ENCODE measurements at places on chromosomes 7 and 10. TPM values are rescaled to one million over a fixed set of nuclear protein-coding genes. Genes with fewer than 3 reads are reported as not detected.

Gene SPDYE2B
- total RNA-seq = not detected

Gene AKR1C3
- 1.6 TPM for total RNA-seq

Gene MMRN2
- total RNA-seq = 5.2 TPM

Gene GRM3
- total RNA-seq = 74.5 TPM

Gene OR2A7
- 0.91 TPM for total RNA-seq

Gene MRPL32
- 29.6 TPM for total RNA-seq

Gene ARPC1A
- total RNA-seq = 48.2 TPM

Gene FGFR2
- 28.7 TPM for total RNA-seq

Gene MYL7
- total RNA-seq = not detected

Gene PPP2R2D
- total RNA-seq = 51.1 TPM

Gene GSDME
- total RNA-seq = 31.3 TPM

Gene TCAF2
- total RNA-seq = 1.00 TPM

Gene FEZF1
- not detected for total RNA-seq

Gene ZFAND2A
- total RNA-seq = 13.7 TPM

Gene CALHM1
- not detected for total RNA-seq

Gene FRMD4A
- total RNA-seq = 169 TPM

Gene DOCK4
- total RNA-seq = 99.4 TPM

Gene SBDS
- total RNA-seq = 32.6 TPM

Gene HOXA2
- total RNA-seq = not detected

Gene ACSL5
- 2.0 TPM for total RNA-seq
